ENCODE measurements at places on chromosomes 11 and 22. TPM values are rescaled to one million over a fixed set of nuclear protein-coding genes. Genes with fewer than 3 reads are reported as not detected.
A peak's percentile ranks its signal among the peaks of the same experiment; 100 is the strongest.

DNA sequence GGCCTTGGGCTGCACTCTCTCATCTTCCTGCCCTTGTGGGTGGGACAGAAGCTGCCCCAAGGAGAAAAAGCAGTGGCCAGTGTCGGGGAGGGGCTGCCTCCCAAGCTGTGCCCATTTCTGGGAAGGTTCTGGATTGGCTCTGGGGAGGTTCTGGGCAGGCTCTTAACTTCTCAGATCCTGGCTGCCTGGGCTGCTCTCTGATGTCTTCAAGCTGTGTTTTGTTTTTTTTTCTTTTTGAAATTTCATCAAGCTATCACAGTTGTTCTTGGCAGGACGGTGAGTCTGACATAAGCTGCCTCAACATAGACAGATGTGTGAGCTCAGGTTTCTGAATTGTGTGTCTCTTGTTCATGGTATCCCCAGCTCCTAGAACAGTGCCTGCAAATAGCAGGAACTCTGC lies 1032.0 kb downstream of the BRD1 start:
- no peak for DNase-seq

- DNase-seq = no peak
Observed at GRCh38 chr11:97140885-97141494, 751.2 kb downstream of the JRKL start.

GRCh38 chr22:27492566-27493201 lies 308.9 kb downstream of the MN1 start:
- DNase-seq = no peak

- no peak for DNase-seq
Observed at GRCh38 chr11:66976925-66977324, 1.8 kb downstream of the C11orf86 start.

GRCh38 chr22:43471606-43472135 lies 59.9 kb downstream of the MPPED1 start:
- no peak for DNase-seq

- DNase-seq = no peak
Observed at GRCh38 chr11:35013514-35014233, 97.3 kb downstream of the PDHX start.

DNA sequence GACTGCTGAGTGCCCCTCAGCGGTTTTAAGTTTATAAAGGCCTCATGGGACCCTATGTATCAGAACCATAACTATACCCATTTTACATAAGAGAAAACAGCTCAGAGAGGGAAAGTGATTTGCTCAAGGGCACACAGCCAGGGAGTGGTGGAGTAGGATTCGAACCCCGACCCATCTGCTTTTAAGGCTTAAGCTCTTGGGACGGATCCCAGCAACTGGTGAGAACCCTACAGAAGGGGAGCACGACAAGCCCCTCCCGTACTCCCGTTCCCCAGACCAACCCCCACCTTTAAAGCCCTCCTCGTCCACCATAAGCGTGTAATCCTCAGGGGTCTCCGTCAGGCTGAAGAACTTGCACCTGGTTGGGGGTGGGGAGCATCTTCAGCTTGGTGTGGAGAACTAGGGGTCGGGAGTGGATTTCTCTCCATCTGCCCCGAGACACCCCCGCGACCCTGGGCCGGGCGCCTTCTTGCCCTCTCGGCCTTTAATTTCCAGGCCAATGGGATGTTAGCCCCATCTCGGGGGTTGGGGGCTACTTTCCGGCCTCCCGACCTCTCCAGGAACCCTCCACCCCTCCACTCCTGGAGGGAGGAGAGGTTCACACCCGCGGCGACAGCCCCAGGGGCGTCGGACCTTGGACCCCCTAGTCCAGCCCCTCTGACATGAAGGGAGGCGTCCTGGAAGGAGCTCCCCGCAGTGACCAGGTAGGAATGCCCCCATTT lies 725 bp downstream of the CASTOR1 start:
- peak; percentile 68 for DNase-seq

GRCh38 chr22:50459496-50460140 lies 15.2 kb downstream of the SBF1 start:
- DNase-seq = no peak

DNA sequence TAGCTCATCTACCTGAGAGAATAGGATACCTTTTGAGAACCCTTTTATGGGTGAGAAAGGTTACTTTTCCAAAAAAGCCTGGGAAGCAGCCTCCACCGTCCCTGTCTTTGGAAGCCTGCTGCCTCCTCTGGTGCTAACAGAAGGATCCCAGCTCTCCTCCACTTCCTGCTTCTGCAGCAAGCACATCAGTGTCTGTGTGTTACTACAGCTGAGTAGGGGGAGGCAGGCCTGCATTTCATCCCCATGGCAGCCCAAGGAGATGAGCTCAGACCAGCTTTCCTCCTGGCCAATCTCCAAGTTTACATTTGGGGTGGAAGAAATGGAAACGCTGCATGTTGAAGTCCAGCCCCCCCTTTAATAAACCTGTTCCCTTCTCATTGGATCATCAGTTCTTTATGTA lies 7.4 kb upstream of the CCDC34 start:
- DNase-seq = no peak

- no peak for DNase-seq
Observed at GRCh38 chr22:30015229-30015797, 65.0 kb upstream of the HORMAD2 start.

- DNase-seq = no peak
Observed at GRCh38 chr11:77308838-77309237, 7.4 kb upstream of the GDPD4 start.

DNA sequence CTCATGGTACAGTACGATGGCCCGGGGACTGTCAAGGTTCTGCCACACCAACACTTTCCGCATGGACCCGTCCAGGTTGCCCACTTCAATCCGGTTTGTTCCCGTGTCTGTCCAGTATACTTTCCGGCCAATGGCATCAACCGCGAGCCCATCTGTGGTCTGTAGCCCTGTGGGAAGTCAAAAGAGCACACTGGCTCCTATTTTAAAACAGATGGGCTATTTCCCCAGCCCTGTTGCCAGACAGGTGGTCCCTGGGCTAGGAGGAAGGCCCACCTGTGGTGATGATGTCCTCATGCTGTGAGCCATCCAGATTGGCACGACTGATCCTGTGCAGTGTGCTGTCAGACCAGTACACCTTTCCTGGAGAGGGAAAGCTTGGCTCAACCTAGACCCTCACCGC lies 30.4 kb upstream of the CKAP5 start:
- peak; percentile 26 for DNase-seq

GRCh38 chr11:64603411-64604110 lies 12.5 kb downstream of the SLC22A12 start:
- DNase-seq = peak; percentile 33

DNA sequence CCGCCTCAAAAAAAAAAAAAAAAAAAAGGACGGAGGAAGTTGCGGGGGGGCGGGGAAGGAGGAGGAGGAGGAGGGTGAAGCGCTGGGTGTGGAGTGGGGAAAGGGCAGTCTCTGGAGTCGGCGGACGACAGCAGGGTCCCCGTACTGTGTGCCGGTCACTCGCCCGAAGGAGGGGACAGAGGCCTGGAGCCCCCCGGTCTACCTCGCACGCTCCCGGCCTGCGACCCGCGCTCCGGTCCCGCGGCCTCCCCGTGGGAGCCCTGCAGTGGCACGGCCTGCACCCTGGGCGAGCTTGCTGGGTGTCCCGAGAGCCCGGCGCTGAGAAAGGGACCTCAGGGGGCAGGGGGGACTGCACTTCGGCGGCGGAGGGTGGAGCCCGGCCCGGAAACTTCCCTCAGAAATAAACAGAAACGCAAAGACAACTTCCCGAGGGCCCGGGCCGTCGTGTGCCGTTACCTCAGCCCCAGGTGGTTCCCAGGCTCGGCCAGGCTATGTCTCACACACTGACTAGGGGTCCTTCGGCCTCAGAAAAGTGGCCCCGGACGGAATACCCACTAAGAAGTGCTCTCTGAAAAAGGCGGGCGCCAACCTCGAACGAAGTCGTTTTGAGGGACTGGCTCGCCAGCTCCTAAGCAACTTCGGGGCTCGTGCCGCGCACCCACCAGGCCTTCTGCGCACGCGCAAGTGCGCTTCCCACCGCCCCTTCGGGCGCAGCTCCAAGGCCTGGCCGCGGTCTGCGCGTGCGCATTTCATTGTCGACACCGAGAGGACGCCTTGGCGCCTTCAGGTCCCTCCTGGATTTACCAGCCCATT lies at the start of gene MAJIN:
Gene MAJIN (minus strand): TSS at position 688 of the 813 bp plus-strand sequence. CDS start 12,703 bp downstream, outside the sequence.
- DNase-seq = peak; percentile 92

- peak; percentile 59 for DNase-seq
Observed at GRCh38 chr11:72758690-72759389, 6.6 kb upstream of the ARAP1 start.

DNA sequence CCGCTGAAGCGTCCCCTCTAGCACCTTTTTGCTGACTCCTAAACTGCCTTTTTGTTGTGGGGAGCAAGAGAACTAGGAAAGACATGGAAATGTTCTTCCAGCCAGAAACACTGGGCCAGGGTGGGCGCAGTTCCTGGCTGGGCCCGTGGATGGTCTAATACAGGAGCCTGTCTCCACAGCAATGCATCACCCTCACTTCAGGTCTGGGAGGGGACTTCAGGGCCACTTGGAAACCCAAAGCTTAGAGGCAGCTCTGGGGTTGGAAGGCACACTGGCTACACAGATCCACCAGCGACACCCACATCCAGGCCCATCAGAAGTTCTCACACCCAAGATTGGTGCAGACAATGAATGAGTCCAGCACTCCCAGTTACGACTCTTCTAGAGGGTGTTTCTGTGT lies 120.3 kb downstream of the ETS1 start:
- DNase-seq = no peak

DNA sequence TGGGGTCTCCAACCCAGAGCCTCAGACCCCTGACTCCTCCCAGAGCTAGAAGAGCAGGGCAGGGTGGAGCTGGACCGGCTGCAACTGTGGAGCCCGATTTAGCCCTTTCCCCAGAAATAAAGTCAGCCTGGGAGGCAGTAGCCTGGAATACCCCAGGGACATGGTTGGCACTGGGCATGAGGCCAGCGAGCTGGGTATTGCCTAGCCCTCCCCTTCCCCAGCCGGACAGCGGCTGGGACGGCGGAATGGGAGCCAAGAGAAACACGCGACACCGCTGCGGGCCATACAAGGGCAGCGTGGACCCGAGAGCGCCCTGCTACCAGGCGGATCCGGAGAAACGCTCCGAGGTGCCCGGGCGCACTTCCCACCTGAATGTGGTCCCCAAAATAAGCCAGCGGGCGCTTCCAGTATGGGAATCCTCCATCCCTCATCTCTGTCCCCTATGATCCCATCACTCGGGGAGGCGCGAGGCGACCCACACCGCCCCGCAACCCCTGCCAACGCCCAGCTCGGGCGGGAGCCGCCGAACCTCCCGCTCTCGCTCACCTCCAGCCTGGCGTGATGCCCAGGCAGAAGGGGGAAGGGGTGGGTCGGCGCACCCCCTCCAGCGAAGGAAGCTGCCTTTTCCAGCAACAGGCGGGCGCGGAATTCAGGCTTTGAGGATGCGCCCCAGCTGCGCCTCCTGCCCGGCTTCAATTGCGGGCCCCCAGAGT lies 758 bp downstream of the MCAM start:
- DNase-seq = no peak

- DNase-seq = no peak
Observed at GRCh38 chr11:40337118-40337517, 1122.3 kb downstream of the LRRC4C start.

The MS4A5 gene
- total RNA-seq = not detected

The CHST1 gene
- total RNA-seq = 3.2 TPM

The MN1 gene
- total RNA-seq = 5.3 TPM

The MYBPC3 gene
- 2,397 TPM for total RNA-seq

The DCPS gene
- 10.8 TPM for total RNA-seq

The TCN2 gene
- 16.7 TPM for total RNA-seq

The MAPK8IP1 gene
- total RNA-seq = 5.9 TPM

The YAP1 gene
- total RNA-seq = 92.9 TPM

The KIRREL3 gene
- 0.24 TPM for total RNA-seq

The RGL4 gene
- total RNA-seq = not detected

The LDLRAD3 gene
- total RNA-seq = 1.7 TPM

The C11orf97 gene
- not detected for total RNA-seq
